ENCODE measurements at places on chromosomes 5 and 9. TPM values are rescaled to one million over a fixed set of nuclear protein-coding genes. Genes with fewer than 3 reads are reported as not detected.
A peak's percentile ranks its signal among the peaks of the same experiment; 100 is the strongest.

- H3K27ac ChIP-seq, result no peak overlapping the region
- DNase-seq, result no peak
- H3K27me3 ChIP-seq, result no peaks in the 10 kb centered on the region
- H3K4me1 ChIP-seq, result peaks cover 9% of the 10 kb centered on the region
- H3K36me3 ChIP-seq, result no peaks in the 10 kb centered on the region
Measured at GRCh38 chr9:19946441-19947109, 157.7 kb upstream of the SLC24A2 start.

GRCh38 chr5:82405618-82406204 lies 127.6 kb upstream of the RPS23 start:
- peaks cover 8% of the 10 kb centered on the region for H3K36me3 ChIP-seq
- H3K27me3 ChIP-seq, result no peaks in the 10 kb centered on the region
- no peak for DNase-seq
- peaks cover 20% of the 10 kb centered on the region for H3K4me1 ChIP-seq
- no peak overlapping the region for H3K4me3 ChIP-seq

- no peak overlapping the region for H3K4me3 ChIP-seq
- no peak for DNase-seq
- H3K27ac ChIP-seq, result no peak overlapping the region
- H3K27me3 ChIP-seq, result no peaks in the 10 kb centered on the region
Measured at GRCh38 chr5:38184627-38185026, 73.7 kb upstream of the EGFLAM start.

DNA sequence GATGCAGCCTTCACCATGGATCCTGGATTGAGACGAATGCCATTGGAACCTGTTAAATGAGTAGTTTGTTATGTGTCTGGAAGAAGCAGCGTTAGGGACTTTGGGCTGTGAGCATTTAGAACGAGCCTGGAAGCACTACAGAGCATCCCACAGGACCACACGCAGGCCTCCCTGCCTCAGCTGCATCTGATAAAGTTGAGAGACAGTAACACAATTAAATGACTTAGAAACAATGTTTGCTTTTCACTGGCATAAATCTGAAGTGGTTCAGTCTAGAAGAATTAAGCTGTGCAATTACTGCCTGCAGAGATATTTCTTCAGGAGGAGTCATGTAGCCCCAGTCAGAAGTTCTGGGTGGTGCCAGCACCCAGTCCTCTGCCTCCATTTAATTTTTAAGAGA lies 9.8 kb upstream of the TLX3 start:
- H3K36me3 ChIP-seq, result peaks cover 2% of the 10 kb centered on the region
- no peak overlapping the region for H3K27ac ChIP-seq
- peaks cover 35% of the 10 kb centered on the region for H3K27me3 ChIP-seq
- DNase-seq, result no peak
- H3K4me3 ChIP-seq, result no peak overlapping the region

DNA sequence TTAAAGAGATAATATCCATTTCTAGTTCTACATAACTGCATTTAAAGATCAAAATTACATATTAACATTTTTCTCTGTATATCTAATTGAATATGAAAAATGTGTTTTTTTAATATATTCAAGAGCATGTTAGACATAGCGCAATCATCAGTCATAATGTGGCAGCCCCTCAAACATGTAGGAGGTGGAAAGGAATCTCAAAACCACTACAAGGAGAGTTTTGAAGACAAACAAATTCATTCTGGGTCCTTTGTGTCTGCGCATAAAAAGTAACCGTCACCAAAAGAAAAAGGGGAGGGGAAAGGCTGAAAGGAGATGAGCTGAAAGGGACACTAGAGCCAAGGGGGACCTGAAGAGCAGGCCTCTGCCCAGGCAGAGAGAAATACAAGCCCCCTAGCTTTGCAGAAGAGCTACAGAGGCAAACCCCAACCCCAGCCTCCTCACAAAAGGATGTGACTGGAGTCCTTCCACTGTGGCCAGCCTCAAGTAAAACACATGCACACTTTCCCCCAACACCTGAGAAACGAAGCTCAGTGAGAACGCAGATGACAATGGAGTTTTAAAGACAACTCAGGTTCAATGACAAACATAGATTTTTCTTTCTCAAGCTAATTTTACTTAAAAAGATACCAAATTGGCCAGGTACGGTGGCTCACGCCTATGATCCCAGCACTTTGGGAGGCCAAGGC lies 62.0 kb downstream of the MAPKAP1 start:
- no peak overlapping the region for H3K4me3 ChIP-seq
- no peak for DNase-seq
- no peaks in the 10 kb centered on the region for H3K27me3 ChIP-seq
- H3K36me3 ChIP-seq, result no peaks in the 10 kb centered on the region
- peaks cover 10% of the 10 kb centered on the region for H3K4me1 ChIP-seq

- no peaks in the 10 kb centered on the region for H3K36me3 ChIP-seq
- H3K27me3 ChIP-seq, result no peaks in the 10 kb centered on the region
- DNase-seq, result no peak
- no peak overlapping the region for H3K4me3 ChIP-seq
- H3K27ac ChIP-seq, result no peak overlapping the region
- peaks cover 4% of the 10 kb centered on the region for H3K4me1 ChIP-seq
Measured at GRCh38 chr9:132049900-132050299, 29.8 kb downstream of the MED27 start.

GRCh38 chr9:98324801-98325200 lies 69.4 kb upstream of the TBC1D2 start:
- H3K4me1 ChIP-seq, result no peaks in the 10 kb centered on the region
- no peak for DNase-seq
- no peak overlapping the region for H3K4me3 ChIP-seq
- H3K27ac ChIP-seq, result no peak overlapping the region
- H3K27me3 ChIP-seq, result peaks cover 11% of the 10 kb centered on the region
- H3K36me3 ChIP-seq, result no peaks in the 10 kb centered on the region

DNA sequence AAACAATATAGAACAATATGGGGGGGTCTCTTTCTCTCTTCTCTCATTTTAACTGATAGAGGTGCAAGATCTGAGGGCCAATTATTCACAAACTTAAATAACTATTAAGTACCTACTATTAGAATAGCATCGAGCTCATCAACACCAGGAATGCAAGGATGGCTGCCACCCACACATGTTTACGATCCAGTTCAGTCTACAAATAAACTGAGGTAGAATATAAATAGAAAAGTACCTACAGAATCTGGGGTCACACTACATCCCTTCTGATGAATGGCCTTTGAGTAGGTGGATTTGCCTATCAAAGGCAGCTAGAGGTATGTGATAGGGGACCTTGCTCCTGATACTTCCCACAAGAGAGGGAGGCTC lies 91.8 kb upstream of the ZNF366 start:
- H3K27ac ChIP-seq, result peak overlapping the region; percentile 23
- H3K4me3 ChIP-seq, result no peak overlapping the region
- DNase-seq, result no peak
- H3K4me1 ChIP-seq, result peaks cover 21% of the 10 kb centered on the region

- H3K27ac ChIP-seq, result no peak overlapping the region
- H3K27me3 ChIP-seq, result no peaks in the 10 kb centered on the region
- no peak for DNase-seq
- peaks cover 3% of the 10 kb centered on the region for H3K36me3 ChIP-seq
Measured at GRCh38 chr9:133257465-133257956, 17.5 kb downstream of the ABO start.

DNA sequence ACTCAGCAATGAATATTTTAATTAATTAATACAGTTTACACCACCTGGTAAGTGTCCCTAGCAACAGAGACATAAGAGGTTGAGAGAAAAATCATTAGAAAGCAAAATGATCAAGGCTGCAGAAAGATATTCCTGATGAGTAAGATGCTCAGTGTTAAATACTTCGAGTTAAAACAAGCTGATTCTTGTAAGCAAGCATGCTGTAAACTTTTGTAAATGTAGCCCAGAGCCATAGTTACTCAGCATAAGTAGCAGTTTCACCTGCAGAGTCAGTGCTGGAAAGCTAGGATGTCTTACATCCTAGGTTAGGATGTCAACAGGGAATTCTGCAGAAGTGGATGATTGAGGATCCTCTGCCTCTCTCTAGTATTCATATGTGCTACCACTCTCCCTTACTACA lies 4.2 kb downstream of the PRKACG start:
- DNase-seq, result no peak
- H3K27me3 ChIP-seq, result no peaks in the 10 kb centered on the region
- no peaks in the 10 kb centered on the region for H3K36me3 ChIP-seq
- H3K4me1 ChIP-seq, result no peaks in the 10 kb centered on the region
- no peak overlapping the region for H3K27ac ChIP-seq

GRCh38 chr9:72322259-72322658 lies 42.7 kb downstream of the ZFAND5 start:
- no peak for DNase-seq
- no peaks in the 10 kb centered on the region for H3K36me3 ChIP-seq
- no peak overlapping the region for H3K27ac ChIP-seq
- no peaks in the 10 kb centered on the region for H3K4me1 ChIP-seq
- H3K27me3 ChIP-seq, result no peaks in the 10 kb centered on the region

DNA sequence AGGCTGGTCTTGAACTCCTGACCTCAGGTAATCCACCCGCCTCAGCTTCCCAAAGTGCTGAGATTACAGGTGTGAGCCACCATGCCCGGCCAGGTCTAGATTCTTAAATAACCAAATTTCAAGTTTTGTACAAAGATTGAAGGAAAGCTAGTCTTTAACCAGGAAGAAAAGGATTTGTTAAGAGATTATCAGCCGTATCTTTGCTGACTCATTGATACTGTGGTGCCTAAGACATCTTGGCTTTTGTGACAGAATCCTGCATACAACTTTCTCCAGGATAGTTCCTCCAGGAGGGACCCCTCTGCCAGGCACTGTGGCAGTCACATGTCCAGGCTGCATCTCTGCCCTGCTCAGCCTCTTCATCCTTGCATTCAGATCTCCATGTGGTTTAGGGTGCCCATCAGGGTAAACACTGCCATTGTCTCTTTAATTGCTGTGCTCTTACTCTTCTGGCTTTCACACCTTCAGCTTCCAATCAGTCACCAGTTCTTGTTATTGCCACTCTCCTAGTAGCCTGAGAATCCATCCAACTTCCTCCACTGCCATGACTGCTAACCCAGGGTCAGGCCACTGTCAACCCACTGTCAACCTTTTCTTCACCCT lies 10.0 kb downstream of the MAP3K1 start:
- no peaks in the 10 kb centered on the region for H3K27me3 ChIP-seq
- no peak overlapping the region for H3K4me3 ChIP-seq
- H3K36me3 ChIP-seq, result peaks cover 2% of the 10 kb centered on the region
- peaks cover 23% of the 10 kb centered on the region for H3K4me1 ChIP-seq

DNA sequence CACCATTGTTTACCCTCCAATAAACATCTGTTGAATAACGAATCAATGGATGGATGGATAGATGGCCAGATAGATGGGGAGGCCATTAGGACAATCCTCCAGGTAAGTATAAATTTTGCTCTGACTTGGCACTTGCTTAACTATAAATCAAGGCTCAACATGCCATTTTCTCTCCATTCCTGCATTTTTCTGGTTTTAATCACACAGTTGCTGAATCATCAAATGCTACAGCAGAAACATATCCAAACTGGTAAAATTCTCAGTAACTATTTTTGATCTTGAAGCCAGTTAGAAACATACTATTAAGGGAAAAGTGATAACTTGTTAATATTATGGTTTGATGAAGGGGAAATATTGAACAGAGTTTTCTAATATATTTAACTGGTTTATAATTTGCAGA lies 71.5 kb upstream of the MTAP start:
- no peak overlapping the region for H3K27ac ChIP-seq
- no peak for DNase-seq
- H3K27me3 ChIP-seq, result peaks cover 3% of the 10 kb centered on the region
- no peaks in the 10 kb centered on the region for H3K36me3 ChIP-seq
- no peak overlapping the region for H3K4me3 ChIP-seq

GRCh38 chr5:57232293-57233033 lies 58.6 kb downstream of the GPBP1 start:
- H3K4me3 ChIP-seq, result no peak overlapping the region
- no peaks in the 10 kb centered on the region for H3K4me1 ChIP-seq
- no peaks in the 10 kb centered on the region for H3K27me3 ChIP-seq
- peak overlapping the region; percentile 55 for H3K27ac ChIP-seq

- no peak overlapping the region for H3K27ac ChIP-seq
- DNase-seq, result no peak
- H3K36me3 ChIP-seq, result peaks cover 18% of the 10 kb centered on the region
- H3K27me3 ChIP-seq, result no peaks in the 10 kb centered on the region
- no peaks in the 10 kb centered on the region for H3K4me1 ChIP-seq
- no peak overlapping the region for H3K4me3 ChIP-seq
Measured at GRCh38 chr9:105757496-105758251, 63.3 kb downstream of the TMEM38B start.

- no peaks in the 10 kb centered on the region for H3K27me3 ChIP-seq
- no peak overlapping the region for H3K4me3 ChIP-seq
- DNase-seq, result no peak
- peaks cover 19% of the 10 kb centered on the region for H3K36me3 ChIP-seq
- H3K27ac ChIP-seq, result no peak overlapping the region
Measured at GRCh38 chr5:133065471-133065870, 13.7 kb downstream of the HSPA4 start.

GRCh38 chr5:21140987-21141386 lies 1153.0 kb upstream of the CDH18 start:
- DNase-seq, result no peak
- no peaks in the 10 kb centered on the region for H3K4me1 ChIP-seq
- H3K4me3 ChIP-seq, result no peak overlapping the region
- peaks cover 1% of the 10 kb centered on the region for H3K36me3 ChIP-seq
- no peak overlapping the region for H3K27ac ChIP-seq
- H3K27me3 ChIP-seq, result no peaks in the 10 kb centered on the region

DNA sequence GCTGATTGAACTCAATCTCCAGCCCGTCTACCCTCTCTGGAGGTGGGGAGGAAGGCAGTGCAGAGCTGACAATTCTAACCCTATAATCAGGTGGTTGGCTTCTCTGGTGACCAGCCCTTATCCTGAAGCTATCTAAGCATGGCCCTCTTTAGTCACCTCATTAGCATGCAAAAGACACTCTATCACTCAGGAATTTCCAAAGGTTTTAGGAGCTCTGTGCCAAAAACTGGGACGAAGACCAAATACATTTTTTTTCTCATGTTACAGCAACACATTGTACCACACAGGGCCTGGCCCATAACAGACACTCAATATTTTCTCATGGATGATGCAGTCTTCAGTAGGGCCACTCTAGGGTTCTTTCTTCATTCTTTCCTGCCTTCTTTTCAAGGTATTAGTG lies 118.8 kb upstream of the VLDLR start:
- DNase-seq, result no peak
- no peaks in the 10 kb centered on the region for H3K4me1 ChIP-seq
- H3K27me3 ChIP-seq, result no peaks in the 10 kb centered on the region
- no peak overlapping the region for H3K4me3 ChIP-seq

C9orf72 gene
- 18.6 TPM for total RNA-seq

ITK gene
- not detected for total RNA-seq

PCDHGA10 gene
- total RNA-seq, result 14.6 TPM

SLC4A9 gene
- total RNA-seq, result 0.58 TPM

BAAT gene
- 0.36 TPM for total RNA-seq

TEX48 gene
- total RNA-seq, result not detected

PCDHB6 gene
- 2.4 TPM for total RNA-seq

SPINK9 gene
- total RNA-seq, result not detected

IL17B gene
- total RNA-seq, result not detected

DBH gene
- total RNA-seq, result not detected

DCTN4 gene
- 73.3 TPM for total RNA-seq

PDE6A gene
- total RNA-seq, result not detected

TRIP13 gene
- 11.9 TPM for total RNA-seq

TXNDC15 gene
- 46.5 TPM for total RNA-seq

NEUROG1 gene
- not detected for total RNA-seq

USP20 gene
- total RNA-seq, result 41.8 TPM

MYOZ3 gene
- 2.9 TPM for total RNA-seq

Measured in progenitor cell of endocrine pancreas (in vitro differentiated cells).